ENCODE measurements at places on chromosomes 3 and 15.

DNA sequence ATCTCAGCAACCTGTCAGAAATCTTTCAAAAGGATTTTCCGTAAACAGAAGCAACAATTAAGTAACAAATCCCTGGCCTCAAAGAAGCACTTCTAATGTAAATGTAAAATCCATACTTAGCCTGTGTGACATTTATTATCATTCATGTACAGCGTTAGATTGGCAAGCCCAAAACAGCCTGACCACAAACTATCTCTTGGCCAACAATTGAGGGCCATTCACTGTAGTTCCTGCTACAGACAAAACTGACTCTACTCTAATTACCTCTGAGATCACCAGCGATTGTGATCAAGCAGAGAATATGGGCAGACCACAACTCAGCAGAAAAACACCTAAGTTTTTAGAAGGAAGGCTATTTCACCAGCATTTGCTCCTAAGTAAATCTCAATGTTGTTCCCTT, 9.2 kb downstream of the SHQ1 start:
- DNase-seq: no peak

- DNase-seq: no peak
These were observed 38.8 kb downstream of the NGLY1 start for GRCh38 chr3:25744470-25744869.

GRCh38 chr15:92430069-92430440, 36.4 kb downstream of the ST8SIA2 start:
- peak; percentile 74 for DNase-seq

DNA sequence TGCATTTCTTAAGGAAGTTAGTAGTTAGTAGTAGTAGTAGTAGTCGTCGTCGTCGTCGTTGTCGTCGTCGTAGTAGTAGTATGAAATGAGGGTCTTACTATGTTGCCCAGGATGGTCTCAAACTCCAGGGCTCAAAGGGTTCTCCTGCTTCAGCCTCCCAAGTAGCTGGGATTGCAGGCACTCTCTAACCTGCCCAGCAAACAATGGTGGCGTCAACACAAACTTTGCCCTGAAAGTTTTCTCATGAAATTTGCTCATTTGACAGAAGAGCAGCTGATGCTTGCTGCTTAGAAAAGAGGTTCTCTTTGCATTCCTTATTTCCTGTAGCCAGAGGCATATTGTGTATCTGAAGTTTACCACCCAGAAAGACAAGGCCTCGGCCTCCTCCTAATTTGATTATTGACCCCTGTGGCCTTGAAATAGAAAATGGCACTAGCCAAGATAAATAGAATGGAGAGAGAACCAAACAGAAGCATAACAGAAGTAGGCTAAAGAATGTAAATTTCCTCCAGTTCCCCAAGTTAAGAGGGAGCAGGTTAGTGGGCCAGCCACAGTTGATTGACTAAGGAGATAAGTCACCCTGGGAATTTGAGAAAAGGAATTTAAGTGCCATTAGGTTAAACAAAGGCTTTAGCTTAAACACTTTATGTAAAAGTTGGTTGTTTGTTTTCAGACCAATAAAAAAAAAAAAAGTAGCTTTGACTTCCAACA, 166.2 kb upstream of the ROBO2 start:
- DNase-seq: no peak

DNA sequence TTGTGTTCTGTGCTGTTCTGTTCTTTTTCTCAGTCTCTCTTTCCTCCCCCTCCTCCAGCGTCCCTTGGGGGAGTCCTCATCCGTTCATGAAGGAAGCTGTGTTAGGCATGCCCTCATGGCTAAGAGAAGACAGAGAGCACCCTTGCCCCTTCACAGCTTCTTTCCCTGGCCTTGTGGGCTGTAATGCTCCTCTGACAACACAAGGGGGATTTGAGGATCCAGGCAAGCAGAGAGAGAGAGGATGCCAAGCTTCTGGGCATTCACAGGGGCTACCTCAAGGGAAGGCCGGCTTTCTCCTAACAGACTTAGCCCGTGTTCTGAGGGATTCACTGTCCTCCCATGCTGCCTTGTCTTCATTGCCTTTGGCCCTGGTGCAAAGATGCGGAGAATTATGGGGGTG, 389.5 kb downstream of the LRTM1 start:
- no peak for DNase-seq

GRCh38 chr3:36832406-36832805, 68.1 kb upstream of the DCLK3 start:
- no peak for DNase-seq

DNA sequence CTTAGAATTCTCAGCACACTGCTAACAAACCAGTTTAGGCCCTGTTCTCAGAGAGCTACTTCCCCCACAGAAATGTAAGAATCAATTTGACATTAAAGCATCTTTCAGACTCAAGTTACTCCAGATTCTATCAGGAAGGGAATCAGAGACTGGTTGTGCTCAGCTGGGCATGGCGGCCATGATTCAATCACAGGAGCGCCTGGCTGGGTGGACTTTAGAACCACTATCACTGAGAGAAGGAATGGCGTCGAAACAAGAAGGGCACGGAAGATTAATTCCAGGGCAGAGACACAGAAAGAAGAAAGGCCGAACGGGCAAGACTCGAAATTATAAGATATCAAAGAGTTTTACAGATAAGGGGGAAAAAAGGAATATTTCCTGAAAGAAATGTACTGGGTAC, 6.2 kb downstream of the TNIK start:
- no peak for DNase-seq

DNA sequence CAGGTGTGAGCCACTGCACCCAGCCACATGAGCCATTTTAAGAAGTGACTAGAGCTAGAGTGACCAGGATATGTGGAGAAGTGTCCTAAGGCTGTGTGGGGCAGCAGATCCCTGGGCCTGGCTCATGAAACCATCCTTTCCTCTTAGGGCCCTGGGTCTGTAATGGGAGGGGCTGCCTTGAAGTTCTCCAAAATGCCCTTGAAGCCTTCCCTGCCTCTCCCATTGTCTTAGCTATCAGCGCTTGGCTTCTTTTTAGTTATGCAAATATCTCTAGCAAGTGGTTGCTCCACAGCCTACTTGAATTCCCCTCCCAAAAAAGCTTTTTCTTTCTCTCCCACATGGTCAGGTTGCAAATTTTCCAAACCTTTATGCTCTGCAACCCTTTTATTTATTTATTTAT, 112.4 kb upstream of the SPATA16 start:
- DNase-seq: no peak

GRCh38 chr15:55660153-55660552, 72.0 kb upstream of the PYGO1 start:
- DNase-seq: no peak

DNA sequence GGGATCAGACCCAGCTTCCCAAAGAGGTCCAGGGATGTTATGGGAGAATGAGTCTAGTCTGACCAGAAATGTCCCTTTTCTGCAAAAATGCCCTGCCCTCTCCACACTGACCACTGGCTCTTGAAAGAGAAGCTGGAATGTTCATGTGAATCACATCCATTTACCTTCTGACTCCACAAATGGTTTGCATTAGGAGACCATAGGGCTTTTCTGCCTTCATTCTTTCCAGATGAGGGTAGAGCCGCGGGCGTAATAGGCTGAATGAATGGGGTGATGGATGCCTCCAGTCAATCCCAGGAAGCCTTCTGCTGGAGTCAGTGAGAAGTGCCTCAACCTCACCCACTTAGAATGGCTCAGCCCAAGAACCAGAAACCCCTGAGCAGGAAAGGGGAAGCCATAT, 47.2 kb upstream of the IREB2 start:
- DNase-seq: peak; percentile 74

GRCh38 chr3:114154321-114154821, 24.5 kb downstream of the DRD3 start:
- no peak for DNase-seq

DNA sequence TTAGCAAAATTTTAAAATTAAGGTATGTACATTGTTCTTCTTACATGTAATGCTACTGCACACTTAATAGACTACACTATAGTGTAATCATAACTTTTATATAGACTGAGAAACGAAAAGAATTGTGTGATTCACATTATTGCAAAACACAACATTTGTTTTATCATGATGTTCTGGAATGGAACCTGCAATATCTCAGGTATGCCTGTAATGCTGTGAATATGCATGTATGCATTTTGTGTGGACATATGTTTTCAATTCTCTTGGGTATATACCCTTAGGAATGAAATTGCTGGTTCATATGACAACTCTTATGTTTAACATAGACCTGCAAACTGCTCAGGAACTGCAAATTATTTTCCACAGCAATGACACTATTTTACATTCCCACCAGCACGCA, 38.6 kb upstream of the TJP1 start:
- peak; percentile 71 for DNase-seq

DNA sequence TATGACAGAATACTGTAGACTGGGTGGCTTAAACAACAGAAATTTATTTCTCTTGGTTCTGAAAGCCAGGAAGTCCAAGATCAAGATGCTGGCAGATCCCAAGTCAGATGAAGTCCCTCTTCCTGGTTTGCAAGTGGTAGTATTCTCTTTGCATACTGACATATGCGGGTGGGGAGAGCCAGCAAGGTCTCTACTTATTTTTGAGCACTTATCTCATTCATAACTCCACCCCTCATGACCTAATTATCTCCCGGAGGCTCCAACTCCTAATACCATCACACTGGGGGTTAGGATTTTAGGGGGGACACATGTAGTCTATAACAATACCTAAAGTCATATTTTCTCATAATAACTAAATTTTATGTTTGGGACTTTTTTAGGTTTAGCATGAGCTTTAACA, 65.3 kb downstream of the BLM start:
- no peak for DNase-seq

DNA sequence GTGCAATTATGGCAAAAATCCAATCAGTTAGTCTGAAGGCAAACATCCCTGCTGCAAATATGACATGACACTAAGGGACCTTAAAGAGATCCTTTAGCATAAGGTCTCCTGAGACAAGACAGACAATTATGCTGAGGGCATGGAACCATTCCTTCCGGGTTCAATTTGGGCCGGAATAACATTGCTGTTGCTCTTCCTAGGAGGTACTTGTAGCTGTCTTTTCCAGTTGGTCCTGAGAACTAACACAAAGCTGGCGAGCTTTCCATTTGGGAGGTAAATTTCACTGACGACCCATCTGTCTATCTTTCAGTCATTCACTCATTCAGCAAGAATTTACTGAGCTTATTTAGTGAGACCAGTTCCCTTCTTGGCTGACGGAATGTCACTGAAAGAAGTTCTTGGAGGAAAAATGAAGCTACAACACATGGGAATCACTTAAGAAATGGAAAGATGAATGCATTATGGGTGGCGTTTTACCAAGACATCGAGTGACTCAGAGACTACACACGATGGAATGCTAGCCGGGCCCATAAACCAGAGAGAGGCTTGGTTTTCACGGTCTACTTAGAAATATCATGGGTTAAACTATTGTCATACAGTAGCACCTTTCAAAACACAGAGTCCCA, 215.5 kb downstream of the PDZRN3 start:
- DNase-seq: peak; percentile 95

- no peak for DNase-seq
These were observed 39.5 kb downstream of the BTLA start for GRCh38 chr3:112459750-112460149.

GRCh38 chr3:86737517-86737916, 253.4 kb downstream of the VGLL3 start:
- DNase-seq: no peak

- DNase-seq: no peak
These were observed 84.3 kb upstream of the THRB start for GRCh38 chr3:24578951-24579421.

- no peak for DNase-seq
These were observed 150.6 kb downstream of the SI start for GRCh38 chr3:164927728-164928127.

DNA sequence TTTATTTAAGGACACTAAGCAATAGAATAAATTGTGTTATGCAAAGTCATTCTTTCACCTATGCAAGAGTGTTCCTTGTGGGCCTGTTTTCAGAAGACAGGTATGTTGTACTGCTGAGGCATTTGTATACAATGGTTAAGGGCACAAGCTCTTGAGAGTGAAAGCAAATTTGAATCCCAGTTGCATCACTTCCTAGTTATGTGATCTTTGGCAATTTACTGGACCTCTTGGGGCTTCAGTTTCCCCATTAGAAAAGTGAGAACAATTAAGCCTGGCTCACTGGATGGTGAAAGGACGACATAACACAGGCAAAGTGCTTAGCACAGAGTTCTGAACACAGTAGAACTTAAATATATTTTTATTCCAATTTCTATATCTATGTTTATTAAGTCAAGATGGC, 117.4 kb downstream of the EFHB start:
- DNase-seq: no peak

DNA sequence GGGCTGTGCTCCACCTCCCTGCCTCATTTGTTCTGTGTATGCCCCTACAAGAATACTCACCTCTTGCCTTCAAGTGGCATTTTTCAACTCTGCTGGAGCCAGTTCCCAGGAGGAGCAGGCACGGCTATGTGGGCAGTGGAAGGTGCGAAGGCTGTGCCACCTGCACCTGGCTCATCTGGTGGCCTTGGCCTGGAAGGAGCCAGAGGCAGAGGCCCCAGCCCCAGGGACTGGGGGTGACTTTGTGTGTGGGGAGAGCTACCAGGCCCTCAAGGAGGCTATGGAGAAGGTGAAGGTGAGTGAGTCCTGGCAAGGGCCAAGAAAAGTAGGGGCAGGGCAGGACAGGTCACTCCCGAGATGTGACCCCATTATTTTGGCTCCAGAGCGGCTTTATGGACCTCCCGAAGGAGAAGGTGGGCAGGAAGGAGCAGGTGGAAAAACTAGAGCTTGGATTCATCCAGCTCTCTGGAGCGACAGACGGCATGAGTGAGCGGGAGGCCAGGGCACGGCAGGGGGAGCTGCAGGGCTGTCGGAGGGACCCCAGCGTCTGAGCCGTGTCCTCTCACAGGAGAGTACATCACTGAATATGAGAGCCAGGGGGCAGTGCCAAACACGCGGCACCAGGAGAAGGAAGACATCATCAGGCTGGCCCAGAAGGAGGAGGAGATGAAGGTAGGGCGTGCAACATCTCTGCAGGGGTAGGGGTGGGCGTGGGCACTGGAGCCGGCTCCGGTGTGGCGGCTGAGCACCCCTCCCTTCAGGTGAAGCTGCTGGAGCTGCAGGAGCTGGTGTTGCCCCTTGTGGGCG, 57.3 kb upstream of the UBE2Q2 start:
- DNase-seq: peak; percentile 8

DNA sequence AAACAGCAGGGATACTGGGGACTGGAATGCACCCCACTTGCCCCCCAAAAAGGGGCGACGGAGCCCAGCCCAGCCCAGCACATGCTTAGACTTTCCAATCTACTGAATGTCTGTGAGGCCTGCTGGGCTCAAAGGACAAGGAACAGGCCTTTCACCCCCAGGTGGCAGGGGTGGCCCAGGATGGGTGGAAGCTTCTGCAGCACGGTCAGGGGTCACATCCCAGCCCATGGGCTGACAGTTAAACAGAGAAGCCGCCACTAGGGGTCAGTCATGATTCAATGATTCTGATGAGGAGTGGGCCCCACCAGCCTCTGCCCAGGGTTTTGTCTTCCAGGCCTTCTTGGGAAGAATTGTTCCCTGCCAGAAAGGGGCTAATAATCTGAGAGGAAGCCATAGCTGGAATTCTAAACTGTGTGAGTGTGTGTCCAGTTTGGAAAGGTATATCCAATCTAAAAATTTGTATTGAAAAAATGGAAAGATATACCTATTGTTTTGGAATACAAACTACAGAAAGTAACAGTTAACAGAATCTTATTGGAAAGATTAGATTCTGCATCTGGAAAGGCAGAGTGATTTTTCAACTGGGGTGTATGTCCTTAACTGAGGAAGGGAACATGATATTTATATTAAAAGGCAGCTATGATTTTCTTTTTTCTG, 2.2 kb downstream of the CHRNB4 start:
- DNase-seq: peak; percentile 16
